ENCODE measurements at places on chromosomes 7 and 10. TPM values are rescaled to one million over a fixed set of nuclear protein-coding genes. Genes with fewer than 3 reads are reported as not detected.

GRCh38 chr7:117098457-117098856 is 145.2 kb downstream of the ST7 start:
- DNase-seq: no peak

DNA sequence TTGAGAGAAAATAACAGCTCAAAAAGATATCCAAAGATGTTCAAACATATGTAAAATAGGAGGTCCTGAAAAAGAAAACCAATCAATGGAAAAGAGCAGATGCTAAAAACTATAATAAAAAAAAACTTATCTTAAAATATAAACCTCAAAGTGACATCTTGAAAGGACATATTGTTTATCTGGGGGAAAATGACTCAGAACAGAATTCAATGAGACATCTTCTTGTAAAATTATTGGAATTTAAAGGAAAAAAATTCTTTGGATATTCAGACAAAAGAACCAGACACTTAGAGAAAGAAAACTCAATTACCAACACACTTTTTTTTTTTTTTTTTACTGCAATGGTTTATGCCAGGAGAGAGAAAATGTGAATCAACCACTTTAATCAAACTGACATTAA is 58.9 kb downstream of the NAMPT start:
- DNase-seq: no peak

DNA sequence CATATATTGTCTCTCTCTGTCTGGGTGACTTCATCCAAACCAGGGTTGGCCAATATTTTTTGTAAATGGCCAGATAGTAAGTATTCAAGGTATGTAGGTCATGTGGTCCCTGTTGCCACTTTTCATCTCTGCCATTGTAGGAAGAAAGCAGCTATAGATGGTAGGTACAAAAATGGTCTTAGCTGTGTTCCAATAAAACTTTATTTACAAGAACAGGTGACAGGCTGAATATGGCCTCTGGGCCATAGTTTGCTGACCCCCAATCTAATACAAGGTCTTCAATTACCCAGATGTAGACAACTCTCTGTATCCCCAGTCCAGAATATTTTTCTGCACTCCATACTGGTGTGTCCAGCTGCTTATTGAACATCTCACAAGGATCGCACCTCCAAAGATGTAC is 166.2 kb upstream of the FZD8 start:
- DNase-seq: no peak

GRCh38 chr7:35495377-35495776 is 199.6 kb downstream of the HERPUD2 start:
- no peak for DNase-seq

DNA sequence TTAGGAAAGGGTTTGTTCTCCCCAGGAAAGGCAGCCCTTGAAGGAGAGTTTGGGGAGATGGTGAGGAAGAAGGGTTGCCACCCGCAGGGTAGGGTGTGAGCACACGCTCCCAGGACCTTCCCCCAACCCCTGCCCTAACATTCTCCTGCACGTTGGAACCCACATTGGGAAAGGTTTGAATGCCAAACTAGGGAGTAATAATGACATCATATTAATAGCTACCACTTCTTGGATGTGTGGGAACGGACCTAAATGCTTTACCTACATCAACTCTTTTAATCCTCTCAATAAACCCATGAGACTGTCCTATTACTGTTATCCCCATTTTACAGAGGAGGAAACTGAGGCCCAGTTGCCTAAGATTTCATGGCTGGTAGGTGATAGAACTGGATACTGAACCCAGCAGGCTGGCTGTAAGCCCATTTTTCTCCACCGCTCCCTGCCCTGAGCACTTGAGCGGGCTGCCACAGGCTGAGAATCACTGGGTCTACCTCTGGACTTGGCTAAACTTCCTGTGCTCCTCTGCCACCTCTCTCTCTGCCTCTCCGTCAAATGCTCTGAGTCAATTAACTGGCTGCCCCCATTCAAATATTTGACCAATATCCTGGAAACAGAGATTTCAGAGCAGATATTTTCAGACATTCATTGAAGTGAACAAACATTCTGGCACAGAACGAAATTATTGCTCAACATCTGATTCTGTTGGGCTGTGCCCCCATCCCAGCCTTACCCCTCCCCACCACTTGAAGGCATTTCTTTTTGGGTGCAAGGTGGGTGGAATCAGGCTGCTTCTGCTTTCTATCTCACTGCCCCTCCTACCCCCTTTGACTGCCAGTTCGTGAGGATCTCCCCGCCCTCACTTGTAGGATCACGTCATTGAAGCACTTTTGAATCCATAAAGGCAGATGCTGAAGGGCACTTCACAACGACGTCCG is 129.7 kb downstream of the C10orf105 start:
- no peak for DNase-seq

DNA sequence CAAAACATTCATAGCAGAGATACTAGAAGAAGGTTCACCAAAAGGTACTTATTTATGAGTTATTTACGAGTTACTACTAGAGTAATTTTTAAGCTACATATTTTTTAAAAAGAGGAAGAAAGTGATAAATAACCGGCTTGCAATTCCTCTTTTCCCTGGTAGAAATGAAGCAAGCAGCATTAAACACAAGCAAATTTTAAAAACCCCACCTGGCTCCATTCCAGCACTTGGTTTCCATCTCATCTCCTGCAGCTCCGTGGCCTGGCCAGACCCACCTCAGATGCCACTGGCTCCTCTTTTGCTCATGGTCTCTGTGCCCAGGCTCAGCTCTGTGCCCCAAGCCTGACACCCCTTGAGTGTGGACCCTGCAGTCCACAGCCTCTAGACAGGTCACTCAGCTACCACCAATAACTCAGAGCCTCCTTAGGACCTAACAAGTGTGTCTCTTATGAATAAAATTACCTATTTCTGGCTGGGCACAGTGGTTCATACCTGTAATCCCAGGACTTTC is 479.5 kb downstream of the TNS3 start:
- DNase-seq: no peak

DNA sequence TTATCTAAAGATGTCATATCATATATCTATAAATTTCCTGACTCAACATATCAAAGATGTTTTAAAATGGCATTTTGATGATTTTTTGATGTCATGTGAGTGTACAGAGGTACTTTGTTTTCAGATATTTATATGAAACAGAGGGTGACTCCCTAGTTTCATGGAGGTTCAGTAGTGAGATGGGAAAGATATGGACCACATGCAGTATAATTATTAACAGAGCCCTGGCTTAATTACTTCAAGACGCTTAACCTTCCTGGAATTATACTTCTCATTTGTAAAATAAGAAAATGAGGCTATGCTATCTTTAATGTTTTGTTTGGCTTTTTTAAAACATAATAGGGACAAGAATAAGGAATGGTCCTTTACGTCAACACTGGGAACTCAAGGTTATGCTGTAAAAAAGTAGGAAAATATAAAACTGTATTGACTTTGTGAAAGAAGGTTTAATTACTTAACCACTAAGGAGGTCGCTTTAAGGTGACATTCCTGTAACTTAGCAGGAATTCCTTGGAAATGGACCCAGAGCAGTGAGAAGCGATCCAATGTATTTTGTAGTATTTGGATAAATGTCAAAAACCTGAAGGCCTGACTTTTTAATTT is 821.0 kb upstream of the IGFBP3 start:
- DNase-seq: no peak

DNA sequence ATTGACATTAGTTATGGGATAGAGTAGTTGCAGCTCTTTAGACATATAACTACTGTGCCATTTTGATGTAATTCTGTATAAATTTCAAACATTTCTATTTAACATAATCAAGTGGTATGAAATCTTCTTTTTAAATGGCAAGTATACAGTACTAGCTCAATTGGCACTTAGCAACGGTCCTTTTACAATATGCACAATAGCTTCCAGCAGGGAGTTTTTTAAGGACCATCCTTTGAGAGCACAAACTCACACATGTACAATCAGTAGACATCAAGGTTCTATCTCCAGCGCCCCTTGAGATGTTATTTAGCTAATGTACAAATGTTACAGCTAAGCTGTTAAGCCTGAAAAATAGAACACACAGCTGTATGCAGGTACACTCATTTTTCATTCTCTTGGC is 480.7 kb downstream of the TFEC start:
- DNase-seq: no peak

DNA sequence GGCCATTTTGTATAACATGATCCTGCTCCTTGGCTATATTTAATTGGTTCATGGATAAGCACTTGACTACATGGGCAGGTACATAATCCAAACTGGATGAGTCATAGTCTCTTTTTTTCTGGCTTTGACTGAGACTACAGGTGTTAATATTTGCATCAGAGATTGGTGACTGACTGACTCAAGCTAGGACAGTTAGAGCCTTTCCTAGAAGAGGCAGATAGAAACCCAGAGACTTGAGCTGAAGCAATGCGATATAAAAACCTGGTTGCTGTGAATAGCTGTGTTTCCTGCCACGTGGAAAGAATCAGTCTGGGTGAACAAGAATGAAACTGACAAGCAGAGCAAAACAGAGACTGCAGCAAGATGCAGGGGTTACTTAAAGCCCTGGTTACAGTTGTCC is 81.0 kb downstream of the SAMD9 start:
- DNase-seq: no peak

DNA sequence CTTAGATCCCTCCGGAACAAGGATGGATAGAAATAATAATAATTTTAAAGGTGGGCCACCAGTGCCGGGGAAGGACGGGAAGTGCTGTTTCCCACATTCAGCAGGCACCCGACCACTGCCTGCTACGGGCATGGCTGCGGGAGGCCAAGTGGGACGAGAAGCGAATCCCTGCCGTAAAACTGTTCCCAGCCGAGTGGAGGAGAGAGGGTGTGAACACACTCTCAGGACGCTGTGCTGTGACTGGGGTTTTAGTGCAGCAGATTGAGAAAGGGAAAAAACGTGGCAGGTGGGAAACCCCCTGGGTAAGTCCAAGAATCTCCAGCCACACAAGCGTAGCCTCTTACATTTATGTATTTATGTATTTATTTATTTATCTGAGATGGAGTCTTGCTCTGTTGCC is 158.8 kb downstream of the DNAJB6 start:
- no peak for DNase-seq

- DNase-seq: no peak
Measured at GRCh38 chr7:144048648-144049047, at the start of gene OR2A5. Gene OR2A5 (plus strand): TSS chr7:144048948. CDS start chr7:144050402, 1,454 bp downstream.

GRCh38 chr7:28778786-28779185 is 179.3 kb downstream of the TRIL start:
- no peak for DNase-seq

GRCh38 chr7:45988405-45989057 is 67.5 kb upstream of the IGFBP3 start:
- DNase-seq: peak; percentile 69

- no peak for DNase-seq
Measured at GRCh38 chr7:47518827-47519226, 63.1 kb downstream of the TNS3 start.

Gene BMPR1A
- total RNA-seq: 33.1 TPM

Gene LFNG
- 36.8 TPM for total RNA-seq

Gene DLX6
- total RNA-seq: not detected

Gene NEUROG3
- total RNA-seq: not detected
